ENCODE measurements at places on chromosomes 16 and 17.

- DNase-seq: no peak
Measured at GRCh38 chr16:2782583-2783351, 4.6 kb downstream of the PRSS33 start.

DNA sequence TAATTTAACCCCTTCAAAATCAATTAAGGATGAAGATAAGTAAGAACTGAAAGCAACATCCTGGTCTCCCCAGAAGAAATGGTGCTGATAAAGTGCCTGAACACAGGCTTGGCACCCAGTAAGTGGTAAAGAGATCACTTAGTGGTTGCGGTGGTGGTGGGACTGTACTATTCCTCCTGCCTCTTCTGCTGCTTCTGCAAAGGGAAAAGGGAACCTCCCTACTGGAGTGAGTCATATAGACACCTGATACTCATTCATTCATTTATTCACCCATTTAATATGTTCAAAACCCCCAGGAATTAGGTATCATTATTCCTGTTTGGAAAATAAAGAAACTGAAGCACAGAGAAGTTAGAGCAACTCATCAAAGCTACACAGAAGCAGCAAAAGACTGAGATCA, 60.6 kb downstream of the CDYL2 start:
- no peak for DNase-seq

DNA sequence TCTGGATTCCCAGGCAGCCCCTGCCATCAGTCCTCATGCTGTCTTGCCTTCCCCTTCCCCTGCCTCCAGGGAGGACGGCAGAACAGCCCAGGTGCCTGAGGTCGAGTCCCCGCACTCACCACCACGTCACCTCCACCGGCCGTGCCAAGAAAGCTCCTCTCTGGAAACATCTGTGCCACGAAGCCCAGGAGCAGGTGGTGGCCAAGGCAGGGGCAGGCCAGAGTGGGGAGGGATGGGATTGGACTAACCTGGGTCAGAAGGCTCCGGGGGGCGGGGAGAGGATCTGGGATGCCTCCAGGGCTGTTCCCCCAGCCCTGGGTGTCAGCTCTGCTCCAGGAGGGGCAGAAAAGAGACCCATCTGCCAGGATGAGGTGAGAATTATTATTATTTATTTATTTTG, 7.4 kb upstream of the DPEP1 start:
- DNase-seq: no peak

GRCh38 chr16:81220349-81220748, 18.1 kb upstream of the BCO1 start:
- no peak for DNase-seq

- peak; percentile 47 for DNase-seq
Measured at GRCh38 chr17:57577751-57578607, 167.1 kb downstream of the CCDC182 start.

GRCh38 chr16:66342294-66342900, 24.1 kb upstream of the CDH5 start:
- DNase-seq: no peak

GRCh38 chr17:74361230-74362068, at the start of gene BTBD17:
BTBD17 (minus strand) TSS chr17:74361868; CDS start chr17:74361819, 49 bp downstream.
- DNase-seq: peak; percentile 89

GRCh38 chr17:21213638-21214014, 335 bp downstream of the TMEM11 start:
- peak; percentile 16 for DNase-seq

DNA sequence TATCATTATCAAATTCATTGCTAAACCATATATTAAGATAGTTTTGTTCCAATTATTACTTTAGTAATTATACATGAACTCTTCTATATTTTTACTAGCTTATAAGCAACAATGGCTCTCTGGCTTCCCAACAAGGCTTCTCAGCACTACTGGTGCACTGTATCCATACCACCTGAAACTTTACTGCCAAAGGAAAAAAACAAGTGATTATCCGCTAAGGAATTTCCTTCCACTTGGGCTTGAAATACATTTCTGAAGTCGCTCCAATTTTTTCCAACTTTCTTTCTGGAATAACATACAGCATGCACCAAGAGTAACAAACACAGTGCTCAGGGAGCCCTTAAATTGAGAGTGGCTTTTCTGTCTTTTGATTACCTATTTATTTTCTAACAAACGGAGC, 2.1 kb downstream of the CSNK2A2 start:
- DNase-seq: no peak

- DNase-seq: no peak
Measured at GRCh38 chr16:71706046-71706445, 18.5 kb downstream of the PHLPP2 start.

DNA sequence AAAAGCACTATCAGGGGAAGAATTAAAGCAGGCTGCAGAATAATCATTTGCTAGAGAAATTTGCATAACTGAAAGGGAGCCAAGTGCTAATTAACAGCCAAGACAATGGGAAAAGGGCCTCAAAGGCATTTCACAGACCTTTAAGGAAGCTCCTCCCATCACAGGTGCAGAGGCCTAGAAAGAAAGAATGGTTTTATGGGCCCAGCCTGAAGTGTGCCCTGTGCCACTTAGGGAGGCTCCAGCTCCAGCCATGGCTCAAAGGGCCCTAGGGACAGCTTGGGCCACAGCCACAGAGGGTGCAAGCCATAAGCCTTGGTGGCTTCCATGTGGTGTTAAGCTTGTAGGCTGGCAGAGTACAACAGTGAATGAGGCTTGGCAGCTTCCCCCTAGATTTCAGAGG, 50.1 kb downstream of the RNF112 start:
- DNase-seq: no peak

- DNase-seq: no peak
Measured at GRCh38 chr16:48413272-48413671, 28.1 kb upstream of the SIAH1 start.

- no peak for DNase-seq
Measured at GRCh38 chr16:67470359-67470758, 10.6 kb downstream of the ATP6V0D1 start.

GRCh38 chr16:27723711-27724481, 174.0 kb downstream of the KATNIP start:
- peak; percentile 29 for DNase-seq

GRCh38 chr16:20166531-20167235, 93.0 kb upstream of the GPR139 start:
- DNase-seq: no peak

GRCh38 chr16:4293822-4294457, 21.1 kb upstream of the TFAP4 start:
- peak; percentile 63 for DNase-seq

- peak; percentile 88 for DNase-seq
Measured at GRCh38 chr16:2980227-2981176, at the start of gene PKMYT1. PKMYT1 (minus strand) TSS chr16:2980446; CDS start chr16:2979657, 789 bp downstream.

- DNase-seq: no peak
Measured at GRCh38 chr17:78127888-78128550, 536 bp downstream of the TMC6 start.

- peak; percentile 71 for DNase-seq
Measured at GRCh38 chr16:68800257-68800875, 43.0 kb upstream of the TANGO6 start.

DNA sequence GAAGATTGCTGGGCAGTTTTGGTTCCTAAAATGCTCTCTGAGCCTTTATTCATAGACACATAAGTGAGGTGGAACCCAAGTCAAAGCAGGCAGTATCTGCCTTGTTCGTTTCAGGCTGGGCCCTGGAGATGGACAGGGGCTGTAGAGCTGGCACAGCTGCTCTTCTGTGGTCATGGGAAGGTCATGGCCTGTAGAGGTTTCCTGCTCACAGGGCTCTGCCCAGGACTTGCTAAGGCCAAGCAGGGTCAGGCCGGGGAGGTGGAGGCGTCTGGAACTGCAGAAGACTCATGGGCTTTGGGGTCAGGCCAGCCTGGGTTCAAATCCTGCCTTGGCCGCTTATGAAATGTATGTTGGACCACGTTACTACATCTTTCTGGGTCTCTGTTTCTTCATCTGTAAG, 50.2 kb downstream of the IRX5 start:
- no peak for DNase-seq

All from NCI-H2171 (cell line).